ENCODE measurements at places on chromosomes 6 and 20.
A peak's percentile ranks its signal among the peaks of the same experiment; 100 is the strongest.

DNA sequence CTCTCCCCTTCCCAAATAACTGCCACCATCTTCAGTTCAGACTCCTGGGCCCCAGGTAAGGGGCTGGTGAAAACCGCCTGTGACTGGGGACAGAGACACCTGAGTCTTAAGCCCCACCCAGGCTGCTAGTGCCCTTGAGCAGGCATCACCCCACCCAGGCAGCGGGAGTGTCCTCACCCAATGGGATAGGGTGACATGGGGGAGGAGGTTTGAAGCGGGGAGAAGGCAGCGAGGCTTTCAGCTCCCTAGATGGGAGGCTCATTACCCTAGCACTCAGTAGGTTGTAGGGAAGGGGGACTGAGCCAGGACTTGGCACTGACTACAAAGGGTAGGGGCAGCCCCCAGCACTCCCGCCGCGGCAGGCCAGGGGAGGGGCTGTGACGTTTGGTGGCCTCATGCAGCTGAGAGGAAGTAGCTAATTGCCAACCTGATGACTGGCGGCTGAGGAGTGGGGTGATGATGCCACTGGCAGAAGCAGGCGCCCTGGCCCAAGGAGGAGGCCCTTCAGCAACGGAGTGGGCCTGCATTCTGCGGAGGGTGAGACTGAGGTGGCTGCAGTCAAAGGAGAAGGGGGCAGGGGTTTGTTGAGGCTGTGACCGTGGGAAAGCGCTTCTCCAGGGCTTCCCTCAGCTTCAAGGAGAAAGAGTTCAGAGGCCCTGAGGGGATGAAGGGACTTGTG lies 126.9 kb downstream of the MRPL14 start:
- no peak for DNase-seq

- no peak for DNase-seq
These were observed 36.8 kb upstream of the CDKAL1 start for GRCh38 chr6:20497216-20498040.

GRCh38 chr6:67608099-67608749 lies 1026.9 kb upstream of the ADGRB3 start:
- DNase-seq: no peak

DNA sequence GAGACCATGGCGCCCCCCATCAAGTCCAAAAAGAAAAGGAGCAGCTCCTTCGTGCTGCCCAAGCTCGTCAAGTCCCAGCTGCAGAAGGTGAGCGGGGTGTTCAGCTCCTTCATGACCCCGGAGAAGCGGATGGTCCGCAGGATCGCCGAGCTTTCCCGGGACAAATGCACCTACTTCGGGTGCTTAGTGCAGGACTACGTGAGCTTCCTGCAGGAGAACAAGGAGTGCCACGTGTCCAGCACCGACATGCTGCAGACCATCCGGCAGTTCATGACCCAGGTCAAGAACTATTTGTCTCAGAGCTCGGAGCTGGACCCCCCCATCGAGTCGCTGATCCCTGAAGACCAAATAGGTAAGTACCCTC lies 41.7 kb upstream of the NAA20 start:
- DNase-seq: peak; percentile 70

GRCh38 chr6:111591901-111592461 lies 13.7 kb downstream of the TRAF3IP2 start:
- no peak for DNase-seq

GRCh38 chr20:689348-689747 lies 13.7 kb upstream of the SCRT2 start:
- no peak for DNase-seq

Data from ELF-1 (cell line).